ENCODE measurements at places on chromosomes 6 and 20.

GRCh38 chr6:167791091-167791779 is 35.5 kb upstream of the AFDN start:
- DNase-seq, result no peak

DNA sequence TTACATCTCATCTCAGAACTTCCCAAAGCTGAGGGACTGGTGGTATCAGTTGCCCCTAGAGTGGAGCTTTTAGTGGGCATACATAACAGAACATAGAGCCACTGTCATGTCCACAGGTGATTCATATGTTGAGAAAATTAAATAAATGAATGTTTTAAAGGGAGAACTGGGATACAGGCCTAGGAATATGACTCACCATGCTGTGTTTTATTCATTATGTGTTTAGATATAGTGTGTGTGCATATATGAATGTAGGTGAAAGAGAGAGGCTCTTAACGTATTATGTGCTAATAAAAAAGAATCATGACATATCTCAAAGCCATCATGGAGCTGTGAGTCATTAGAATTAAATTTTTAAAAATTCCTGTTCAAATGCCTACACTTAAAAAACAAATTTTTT is 332.2 kb upstream of the RSPO3 start:
- DNase-seq, result no peak

GRCh38 chr20:56552911-56553629 is 20.0 kb downstream of the FAM209B start:
- no peak for DNase-seq

- no peak for DNase-seq
Measured at GRCh38 chr6:137883400-137884148, 16.5 kb downstream of the TNFAIP3 start.

DNA sequence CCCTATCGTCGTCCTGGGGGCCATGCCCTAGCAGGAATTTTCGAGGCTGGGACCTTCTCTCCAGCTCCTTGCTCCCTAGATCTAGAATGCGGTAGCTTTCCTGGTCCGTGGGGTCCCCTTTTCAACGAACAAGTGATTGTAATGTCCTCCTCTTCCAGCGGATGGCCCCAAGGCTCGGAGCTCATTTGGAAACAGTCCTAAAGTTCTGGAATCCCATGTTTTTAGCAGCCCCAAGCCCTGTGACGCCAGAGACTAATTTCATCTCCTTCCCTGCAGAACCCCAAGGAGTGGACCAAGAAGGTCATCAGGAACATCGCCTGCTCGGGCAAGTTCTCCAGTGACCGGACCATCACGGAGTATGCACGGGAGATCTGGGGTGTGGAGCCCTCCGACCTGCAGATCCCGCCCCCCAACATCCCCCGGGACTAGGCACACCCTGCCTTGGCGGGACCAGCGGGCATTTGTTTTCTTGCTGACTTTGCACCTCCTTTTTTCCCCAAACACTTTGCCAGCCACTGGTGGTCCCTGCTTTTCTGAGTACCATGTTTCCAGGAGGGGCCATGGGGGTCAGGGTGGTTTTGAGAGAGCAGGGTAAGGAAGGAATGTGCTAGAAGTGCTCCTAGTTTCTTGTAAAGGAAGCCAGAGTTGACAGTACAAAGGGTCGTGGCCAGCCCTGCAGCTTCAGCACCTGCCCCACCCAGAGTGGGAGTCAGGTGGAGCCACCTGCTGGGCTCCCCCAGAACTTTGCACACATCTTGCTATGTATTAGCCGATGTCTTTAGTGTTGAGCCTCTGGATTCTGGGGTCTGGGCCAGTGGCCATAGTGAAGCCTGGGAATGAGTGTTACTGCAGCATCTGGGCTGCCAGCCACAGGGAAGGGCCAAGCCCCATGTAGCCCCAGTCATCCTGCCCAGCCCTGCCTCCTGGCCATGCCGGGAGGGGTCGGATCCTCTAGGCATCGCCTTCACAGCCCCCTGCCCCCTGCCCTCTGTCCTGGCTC is 48.5 kb downstream of the PYGB start:
- peak; percentile 32 for DNase-seq

DNA sequence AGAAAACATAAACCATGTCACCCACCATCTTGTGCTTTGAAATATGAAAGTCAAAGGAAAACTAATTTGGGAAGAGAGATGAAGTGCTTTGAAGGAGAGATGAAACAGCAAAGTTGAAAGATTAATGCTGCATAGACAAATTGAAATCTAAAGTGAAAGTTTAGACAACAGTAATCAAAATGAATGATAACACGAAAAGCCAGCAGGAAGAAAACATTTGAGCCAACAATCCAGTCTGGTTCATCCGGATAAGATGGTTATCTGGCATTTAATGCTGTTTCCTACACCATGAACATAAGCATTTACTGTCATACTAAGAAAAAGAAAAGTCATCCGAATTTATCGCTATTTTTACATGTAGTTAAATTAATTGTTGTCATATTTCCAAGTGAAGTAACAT is 595 bp downstream of the HAO1 start:
- peak; percentile 16 for DNase-seq

- DNase-seq, result no peak
Measured at GRCh38 chr6:76885861-76886301, 577.4 kb downstream of the HTR1B start.

DNA sequence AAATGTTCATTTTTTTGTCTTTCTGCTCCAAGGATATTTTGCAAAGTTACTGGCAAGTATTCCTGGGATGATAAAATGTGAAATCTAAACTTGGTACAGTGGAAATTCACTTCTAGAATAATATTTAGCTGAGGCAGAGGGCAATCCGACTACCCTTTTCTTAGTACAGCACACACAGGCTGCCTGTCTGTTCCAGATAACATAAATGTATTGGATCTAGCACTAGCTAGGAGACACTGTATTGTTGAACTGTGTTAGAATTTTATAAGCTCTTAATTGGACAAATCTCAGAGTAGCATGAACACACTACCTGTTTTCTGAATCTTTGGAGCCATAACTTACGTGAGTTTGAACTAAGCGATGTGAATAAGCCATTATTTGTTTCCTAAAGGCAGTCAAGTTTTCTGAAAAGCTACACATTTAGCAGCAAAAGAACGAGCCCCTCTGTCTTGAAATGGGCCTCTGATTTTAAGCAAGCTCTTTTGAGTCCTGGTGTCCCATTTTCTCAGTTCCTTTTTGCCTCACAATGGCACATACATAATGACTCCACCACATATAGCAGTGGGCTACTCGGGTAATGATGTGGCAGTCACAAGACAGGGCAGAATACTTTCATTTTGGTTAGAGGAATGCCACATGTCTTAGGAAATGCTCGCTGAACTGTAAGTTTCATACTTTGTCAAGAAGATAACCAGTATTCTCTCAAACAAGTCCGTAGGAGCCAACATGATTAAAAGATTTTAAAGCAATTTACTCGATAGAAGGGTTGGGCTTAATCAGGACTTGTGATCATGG is 116.5 kb upstream of the ESR1 start:
- DNase-seq, result no peak

DNA sequence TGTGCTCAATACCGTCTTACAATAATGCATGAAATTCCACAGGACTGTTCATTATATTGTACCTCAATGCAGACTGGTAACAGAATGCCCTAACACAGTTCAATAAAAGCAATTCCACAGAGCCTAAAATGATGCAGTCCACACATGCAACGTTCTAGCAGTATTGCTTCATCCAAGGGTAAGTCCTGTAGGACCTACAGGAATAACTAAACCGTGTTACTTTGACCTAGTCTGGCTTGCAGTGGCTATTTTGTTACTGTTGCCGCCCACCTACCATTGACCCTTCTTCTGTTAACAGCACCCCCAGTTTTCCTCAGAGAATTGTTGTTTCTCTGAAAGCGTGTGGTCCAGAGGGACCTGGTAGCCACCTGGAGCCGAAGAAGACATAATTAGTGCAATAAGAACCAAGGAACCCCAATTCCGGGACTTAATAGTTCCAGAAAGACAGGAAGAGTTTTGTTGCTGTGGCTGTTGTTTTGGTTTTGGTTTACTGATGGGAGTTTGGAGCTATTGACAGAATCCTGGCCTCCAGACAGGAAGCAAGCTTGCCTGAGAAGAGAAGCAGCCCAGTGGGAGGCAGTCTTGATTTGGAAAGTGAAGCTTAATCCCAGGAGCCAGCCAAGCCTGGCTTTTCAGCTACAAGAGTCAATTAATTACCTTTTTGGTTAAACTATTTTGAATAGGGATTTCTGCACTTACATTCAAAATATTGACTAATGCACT is 91.3 kb downstream of the FRK start:
- no peak for DNase-seq

DNA sequence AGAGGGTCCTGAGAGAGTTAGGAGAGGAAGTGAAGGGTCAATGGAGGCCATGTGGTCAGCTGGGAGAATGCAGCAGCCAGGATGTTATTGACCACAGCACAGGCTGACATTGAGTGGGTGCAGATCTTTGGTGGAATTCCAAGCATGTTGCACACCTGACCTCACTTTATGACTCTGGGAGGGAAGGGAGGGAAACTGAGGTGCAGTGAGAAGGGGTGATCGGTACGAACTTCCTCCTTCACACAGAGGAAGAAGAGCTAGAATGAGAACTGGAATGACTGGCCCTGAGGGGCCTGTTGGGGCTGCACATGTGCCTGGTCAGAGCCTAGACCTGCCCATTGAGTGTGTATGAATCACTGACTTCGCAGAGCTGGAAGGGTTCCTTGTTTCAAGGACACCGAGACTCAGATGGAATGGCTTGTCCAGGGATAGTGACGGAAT is 9.8 kb downstream of the FAM83D start:
- DNase-seq, result no peak
